ENCODE measurements at places on chromosomes 5 and 9.

DNA sequence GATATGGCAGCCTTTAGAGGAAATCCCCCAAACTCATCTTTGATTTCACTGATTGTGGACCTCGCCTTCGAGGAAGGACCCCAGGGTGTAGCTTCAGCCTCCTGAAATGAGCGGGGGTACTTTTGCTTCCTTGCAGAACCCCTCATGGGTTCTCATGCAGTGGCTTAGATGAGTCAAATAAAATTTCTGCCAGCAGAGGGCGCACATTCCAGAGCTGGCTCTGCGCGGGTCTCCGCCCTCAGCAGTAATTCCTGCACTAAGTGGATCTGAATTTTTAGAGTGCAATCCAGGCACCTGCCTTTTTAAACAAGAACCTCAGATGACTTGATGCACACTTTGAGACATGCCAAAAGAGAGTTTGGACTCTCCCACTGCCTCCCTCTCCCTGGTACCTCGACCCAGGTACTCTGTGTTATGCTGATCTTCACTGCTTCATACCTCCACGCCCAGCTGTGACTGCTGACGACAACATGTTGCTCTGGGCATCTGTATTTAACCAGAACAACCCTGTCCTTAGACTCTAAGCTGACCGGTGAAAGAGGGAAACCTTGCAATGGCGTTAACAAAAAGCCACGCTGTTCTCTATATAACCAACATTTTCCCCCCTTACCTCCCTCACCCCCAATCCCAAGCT lies 7.3 kb downstream of the EGFLAM start:
- peak; percentile 73 for DNase-seq

DNA sequence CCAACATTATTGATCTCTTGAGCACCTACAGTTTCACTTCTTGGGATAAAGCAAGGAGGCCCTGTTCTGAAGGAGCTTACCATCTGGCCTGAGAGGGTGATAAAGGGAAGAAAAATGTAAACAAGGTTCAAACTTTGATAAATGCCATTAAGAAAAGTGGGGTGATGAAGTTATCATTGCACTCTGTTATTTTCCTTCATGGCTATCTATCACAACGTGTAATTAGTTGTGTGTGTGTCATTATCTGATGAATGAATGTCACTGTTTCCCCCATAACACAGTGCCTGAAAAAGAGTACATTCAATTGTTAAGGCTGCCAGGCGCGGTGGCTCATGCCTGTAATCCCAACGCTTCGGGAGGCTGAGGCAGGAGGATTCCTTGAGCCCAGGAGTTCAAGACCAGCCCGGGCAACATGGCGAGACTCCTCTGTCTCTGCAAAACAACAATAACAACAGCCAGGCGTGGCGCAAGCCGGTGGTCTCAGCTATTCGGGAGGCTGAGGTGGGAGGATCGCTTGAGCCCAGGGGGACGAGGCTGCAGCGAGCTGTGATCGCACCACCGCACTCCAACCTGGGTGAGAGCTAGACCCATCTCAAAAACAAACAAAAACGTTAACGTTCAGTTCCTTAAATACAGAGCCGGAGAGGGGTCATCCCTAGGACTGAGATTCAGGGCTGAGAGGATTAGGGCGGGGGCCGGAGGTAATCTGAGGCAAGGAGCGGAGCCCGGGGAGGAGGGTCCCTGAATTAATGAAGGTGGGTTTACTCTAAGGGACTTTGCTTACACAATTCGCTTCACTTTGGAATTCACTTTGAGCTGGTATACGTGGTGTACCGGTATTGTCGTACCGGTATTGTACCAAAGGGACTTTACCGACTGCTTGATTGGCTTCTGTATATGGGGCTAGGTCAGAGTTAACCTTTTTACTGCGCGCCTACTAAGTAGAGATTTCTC lies 917 bp downstream of the NHP2 start:
- DNase-seq = peak; percentile 11

- DNase-seq = no peak
Measured at GRCh38 chr5:73103870-73104299, 16.5 kb upstream of the TMEM171 start.

DNA sequence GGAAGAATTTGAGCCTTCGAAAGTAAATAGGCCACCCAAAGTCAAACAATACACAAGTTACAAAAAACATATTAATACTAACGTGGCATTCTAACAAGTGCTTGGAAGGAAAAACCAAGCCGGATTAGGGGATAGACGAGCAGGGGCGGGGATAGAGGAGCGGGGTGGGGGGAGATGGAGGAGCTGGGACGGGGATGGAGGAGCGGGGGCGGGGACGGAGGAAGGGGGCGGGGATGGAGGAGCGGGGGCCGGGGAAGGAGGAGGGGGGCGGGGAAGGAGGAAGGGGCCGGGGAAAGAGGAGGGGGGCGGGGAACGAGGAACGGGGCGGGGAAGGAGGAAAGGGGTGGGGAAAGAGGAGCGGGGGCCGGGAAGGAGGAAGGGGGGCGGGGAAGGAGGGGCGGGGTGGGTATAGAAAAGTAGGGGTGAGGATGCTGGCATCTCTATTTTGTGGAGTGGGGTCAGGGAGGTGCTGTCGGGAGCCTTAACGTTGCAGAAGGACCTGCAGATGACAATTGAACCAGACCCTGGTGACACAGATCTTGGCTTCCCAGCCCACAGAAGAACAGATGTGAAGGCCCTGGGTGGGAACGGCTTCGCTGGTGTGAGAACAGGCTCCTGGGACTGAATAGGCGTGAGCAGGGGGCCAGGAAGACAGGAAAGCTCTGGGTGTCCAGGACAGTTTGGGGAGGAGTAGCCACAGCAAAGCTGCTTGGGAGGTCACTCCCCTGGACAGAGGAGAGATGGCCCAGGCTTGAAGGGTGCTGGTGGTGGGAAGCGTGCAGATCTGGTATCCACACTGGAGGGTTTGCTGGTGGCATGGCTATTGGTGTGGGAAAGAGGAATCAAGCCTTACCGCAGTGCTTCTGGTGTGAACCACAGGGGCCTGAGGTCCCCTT lies 233.3 kb upstream of the DAP start:
- DNase-seq = no peak

GRCh38 chr5:68277431-68277830 lies 61.9 kb downstream of the PIK3R1 start:
- DNase-seq = no peak

- DNase-seq = peak; percentile 86
Measured at GRCh38 chr5:176536132-176536901, 885 bp downstream of the RNF44 start.

- no peak for DNase-seq
Measured at GRCh38 chr9:106560540-106560939, 302.4 kb upstream of the ZNF462 start.

GRCh38 chr9:72274441-72274840 lies 90.6 kb downstream of the ZFAND5 start:
- no peak for DNase-seq

- DNase-seq = no peak
Measured at GRCh38 chr5:64838376-64838775, 69.6 kb downstream of the CWC27 start.

- DNase-seq = no peak
Measured at GRCh38 chr5:111469293-111469896, 42.9 kb downstream of the STARD4 start.

DNA sequence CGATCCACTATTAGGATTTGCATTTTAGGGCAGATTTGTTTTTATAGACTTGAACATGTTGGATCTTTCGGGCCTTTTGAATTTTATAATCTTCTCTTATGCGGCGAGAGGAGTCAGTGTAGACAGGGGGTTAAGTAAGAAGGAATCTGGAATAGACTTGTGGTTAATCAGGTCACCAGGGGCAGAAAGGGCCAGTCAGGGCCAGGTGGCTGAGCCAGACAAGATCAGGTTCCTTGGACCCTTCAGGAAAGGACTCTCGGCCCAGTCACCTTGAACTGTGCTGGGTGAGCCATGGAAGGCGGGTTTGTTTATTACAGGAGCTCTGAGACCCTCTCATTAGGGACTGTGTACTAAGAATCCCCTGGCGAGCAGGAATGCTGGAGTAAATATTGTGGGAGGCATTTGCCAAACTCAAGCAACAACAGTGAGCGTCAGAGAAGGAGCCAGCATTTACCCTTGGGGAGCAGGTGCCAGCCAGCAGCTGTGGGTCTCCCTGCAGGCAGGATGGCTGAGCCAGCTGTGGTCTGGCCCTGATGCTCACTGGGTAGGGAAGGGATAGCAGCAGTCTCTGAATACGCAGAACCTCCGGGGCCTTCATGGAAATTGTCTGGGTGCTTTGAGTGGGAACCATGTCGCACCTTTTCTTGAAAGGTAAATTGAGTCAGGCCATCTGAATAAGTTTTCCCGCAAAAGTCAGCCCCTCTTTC lies 79.2 kb downstream of the UBE2QL1 start:
- no peak for DNase-seq

- DNase-seq = no peak
Measured at GRCh38 chr5:102875721-102876123, 120.6 kb downstream of the PAM start.

GRCh38 chr9:19465586-19466279 lies 56.9 kb downstream of the ACER2 start:
- no peak for DNase-seq

DNA sequence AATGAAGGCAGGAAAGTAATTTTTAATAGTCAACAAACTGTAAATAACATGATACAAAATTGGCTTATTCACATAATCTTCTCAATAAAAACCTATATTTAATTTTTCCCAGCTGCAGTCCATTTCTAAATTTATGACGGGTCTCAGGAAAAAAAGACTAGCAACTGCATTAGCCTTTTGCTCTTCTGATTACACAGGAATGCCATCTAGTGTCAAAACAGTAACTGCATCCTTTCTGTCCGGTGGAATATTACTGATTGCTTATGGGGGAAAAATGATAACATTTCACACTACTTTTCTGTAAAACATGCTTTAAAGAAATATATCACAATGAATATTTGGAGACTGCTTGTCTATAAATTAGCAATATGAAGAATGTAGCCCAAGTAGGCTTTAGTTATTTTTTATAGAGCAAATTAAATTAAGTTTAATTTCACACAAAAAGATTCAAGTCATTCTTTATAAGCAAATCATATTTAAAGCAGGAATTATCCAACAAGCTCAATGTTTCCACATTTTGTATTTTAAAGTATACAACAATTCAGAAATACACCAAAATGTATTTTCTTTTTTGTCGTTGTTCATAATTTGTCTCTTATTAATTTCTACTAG lies 534.7 kb downstream of the CDH10 start:
- peak; percentile 24 for DNase-seq

DNA sequence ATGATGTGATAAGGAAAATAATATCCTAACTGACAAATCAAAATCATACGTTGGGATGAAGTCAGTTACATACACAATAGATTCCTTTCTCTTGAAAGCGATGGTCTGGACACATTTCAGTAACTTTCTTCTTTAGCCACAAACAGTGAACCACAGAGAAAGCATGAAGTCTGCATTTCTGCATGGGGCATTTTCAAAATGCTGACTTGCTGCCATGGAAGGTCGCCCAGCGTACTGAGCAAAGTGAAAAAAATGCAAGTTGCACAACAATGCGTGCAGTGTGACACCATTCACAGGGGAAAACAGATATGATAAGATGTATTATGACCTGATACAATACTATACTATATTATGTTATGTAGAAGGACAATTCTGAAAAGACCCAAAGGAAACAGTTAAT lies 146.3 kb downstream of the SNX18 start:
- peak; percentile 96 for DNase-seq

DNA sequence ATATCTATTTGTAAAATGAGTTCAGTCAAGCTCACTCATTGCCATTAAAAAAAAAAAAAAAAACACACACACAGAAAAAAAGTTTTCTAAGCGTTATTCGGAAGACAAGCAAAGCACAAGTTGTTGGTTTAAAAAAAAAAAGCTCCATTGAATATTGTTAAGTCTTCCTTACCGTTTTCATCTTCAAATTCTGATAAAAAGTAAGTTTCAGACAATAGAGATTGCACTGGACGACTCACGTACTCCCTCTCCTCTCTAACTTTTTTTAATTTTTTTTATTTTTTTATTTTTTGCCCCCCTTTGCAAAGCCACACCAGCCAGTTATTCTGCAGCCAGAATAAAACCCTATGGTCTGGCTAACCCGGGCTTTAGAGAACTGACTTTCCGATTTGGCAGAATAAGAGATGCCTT lies 544 bp downstream of the ADAMTS6 start:
- peak; percentile 53 for DNase-seq

DNA sequence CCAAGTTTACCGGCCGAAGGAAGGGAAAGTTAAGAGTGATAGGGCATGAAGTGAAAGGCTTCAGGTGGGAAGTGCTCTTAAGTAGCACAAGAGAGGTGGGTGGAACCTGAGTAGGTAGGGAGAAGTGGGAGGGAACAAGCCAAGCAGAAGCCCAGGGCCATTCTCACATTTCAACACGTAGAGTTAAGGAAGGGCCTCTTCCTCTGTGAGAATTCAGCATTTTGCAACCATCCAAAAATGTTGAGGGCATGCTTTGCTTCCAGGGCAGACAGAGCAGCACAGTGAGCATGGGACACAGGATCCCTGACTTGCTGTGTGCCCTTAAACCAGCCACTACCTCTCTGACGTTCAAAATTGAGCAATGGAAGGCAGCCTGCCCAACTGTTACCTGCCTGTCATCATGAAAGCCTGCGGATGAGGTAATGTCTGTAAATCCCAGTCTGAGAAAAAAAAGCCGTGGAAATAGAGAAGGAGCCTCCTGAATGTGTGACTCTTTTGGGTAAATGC lies 3.3 kb downstream of the CYFIP2 start:
- DNase-seq = no peak

DNA sequence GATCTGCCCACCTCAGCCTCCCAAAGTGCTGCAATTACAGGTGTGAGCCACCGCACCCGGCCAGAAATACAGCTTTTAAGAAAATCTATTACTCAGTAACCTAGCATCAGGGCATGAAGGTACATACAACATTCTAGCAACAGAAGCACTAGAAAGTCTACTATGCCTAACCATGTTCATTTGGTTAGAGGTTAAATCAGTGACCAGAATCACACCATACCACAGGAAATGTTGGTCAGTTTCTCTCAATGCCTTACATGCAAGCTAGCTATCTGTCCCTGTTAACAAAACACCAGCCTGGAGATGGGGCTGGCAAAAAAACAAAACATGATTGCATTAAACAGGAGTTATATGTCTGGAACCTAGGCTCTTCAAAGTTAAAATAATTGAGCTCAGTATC lies 104.1 kb downstream of the STRBP start:
- no peak for DNase-seq

- DNase-seq = no peak
Measured at GRCh38 chr5:45796959-45797553, 100.9 kb upstream of the HCN1 start.

- no peak for DNase-seq
Measured at GRCh38 chr5:14806456-14806855, 65.1 kb downstream of the ANKH start.

GRCh38 chr9:131500939-131501541 lies 1.7 kb upstream of the POMT1 start:
- DNase-seq = peak; percentile 36

DNA sequence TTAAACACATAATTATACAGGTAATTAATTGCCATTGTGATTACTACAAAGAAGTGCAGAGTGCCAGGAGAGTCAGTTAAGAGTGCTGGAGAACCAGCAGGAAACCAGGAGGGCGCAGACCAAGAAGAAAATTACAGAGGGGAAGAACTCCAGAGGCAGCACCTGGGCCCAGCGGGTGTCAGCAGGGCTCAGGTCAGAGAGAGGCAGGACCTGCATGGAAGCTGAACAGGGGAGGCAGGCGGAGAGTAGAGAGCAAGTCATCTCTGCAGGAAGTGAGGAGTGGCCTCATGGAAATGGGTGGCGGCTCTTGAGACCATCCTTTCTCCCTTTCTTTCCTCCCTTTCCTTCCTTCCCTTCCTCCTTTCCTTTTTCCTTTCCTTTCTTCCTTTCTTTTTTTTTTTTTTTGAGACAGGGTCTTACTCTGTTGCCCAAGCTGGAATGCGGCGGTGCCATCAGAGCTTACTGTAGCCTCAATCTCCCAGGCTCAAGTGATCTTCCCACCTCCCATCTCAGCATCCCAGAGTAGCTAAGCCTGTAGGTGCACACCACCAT lies 4.0 kb upstream of the ZBTB34 start:
- DNase-seq = no peak

All from adipocyte (in vitro differentiated cells).